ENCODE measurements at places on chromosomes 5 and 9.

DNA sequence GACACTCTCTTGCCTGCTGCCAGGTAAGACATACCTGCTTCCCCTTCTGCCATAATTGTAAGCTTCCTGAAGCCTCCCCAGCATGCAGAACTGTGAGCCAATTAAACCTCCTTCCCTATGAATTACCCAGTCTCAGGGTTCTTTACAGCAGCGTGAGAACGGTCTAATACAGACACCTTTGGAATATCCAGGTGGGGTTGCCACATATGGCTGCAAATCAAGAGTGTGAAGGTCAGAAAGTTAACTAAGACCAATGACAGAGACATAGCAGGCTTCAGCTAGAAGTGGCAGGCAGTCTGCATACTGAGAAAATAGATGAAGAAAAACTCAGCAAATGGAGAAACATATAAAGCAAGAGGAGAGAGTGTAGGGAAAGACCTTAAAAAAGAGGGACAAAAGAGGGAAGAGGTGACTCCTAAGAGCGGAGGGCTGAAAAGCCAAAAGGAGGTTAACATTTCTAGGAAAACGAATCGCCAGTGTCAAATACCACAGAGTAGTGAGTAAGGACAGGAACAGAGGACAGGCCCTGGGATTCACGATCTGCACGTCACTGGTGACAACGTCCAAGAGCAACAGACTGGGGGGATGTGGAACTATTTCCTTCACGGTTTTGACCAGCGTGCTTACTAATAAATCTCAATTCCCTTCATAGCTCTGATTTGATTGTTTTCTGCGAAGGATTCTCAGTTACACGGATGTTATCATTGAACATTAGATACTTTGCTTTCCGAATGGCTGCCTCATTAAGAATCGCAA lies 1.7 kb upstream of the ACO1 start:
- no peak for DNase-seq

DNA sequence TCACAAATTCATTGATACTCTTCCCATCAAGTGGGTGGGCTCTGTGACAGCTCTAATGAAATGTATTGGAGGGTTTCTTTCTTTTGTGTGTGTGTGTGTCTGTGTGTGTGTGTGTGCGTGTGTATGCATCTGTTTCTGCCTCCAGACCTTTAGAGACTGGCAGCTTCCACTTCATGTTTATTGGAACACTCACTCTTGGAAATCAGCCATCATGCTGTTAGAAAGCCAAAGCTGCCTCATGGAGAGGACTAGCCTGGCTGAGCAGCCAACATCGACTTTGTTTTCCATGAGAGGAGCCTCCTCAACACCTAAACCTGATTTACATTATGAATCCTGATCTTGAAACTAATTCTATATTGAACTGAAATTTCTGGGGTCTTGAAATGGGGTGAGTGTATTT lies 128.5 kb upstream of the FAM174A start:
- no peak for DNase-seq

DNA sequence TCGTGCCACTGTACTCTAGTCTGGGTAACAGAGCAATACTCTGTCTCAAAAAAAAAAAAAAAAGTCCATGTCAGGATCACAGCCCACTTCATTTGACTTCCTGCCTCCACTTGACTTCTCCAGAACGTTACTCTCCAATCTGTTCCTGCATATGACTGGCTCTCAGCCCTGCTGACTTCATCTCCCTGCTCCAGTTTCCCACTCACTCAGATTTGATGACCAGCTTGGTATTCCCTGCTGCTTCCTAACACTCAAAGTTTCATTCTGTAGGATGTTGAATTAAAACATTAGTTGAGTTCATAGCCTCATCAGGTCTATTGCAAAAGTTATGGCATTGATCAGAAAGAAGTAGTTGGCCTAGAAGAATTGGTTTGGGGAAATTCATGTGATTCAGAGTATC lies 52.3 kb downstream of the UGCG start:
- DNase-seq = no peak

DNA sequence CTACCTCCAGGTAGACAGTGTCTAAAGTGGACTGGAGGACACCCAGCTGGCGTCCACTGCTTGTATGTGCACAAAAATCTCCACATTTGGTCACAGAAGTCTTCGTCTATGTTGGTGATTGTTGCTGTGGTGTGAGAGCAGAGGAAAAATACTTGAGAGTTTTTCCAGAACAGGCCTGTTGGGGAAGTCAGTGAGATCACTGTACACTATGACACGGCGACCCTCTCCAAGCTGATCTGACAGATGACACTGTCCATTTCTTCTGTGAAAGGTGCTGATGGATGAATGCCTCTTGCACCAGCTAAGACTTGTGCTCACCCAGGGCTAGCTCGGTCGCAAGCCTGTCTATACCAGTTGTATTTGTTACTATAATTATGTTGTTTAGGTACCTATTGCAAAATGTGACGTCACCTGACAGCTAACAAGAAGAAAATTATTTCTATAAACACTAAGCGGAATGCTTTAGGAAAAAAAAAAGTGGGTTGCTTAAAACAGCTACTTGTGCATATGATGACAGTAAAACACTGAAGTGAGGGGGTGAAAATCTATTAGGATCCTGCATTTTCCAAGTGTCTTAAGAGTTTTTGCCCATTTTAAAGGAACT lies 142.3 kb downstream of the ROR2 start:
- no peak for DNase-seq

- no peak for DNase-seq
Measured at GRCh38 chr5:135497971-135498636, 37.7 kb downstream of the NEUROG1 start.

- DNase-seq = no peak
Measured at GRCh38 chr9:38363589-38363925, 28.9 kb upstream of the ALDH1B1 start.

DNA sequence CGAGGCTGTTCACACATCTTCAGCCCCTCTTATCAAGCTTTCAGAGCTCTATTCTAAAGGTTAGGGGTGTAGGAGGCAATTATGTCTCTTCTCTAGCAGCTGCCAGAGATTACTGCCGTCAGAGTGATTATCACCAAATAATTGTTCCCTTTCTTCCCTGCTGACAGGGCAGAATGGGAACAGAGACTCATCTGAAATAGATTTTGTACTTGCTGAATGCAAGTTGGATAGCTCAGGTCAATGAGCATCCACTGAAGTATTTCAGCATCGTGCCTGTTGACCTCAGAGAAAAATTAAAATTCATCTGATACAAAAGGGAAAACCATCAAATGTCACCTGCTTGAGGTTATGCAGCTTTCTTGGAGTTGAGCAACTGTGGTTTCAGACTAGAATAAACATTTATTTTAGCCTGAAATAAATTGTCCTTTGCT lies 213.7 kb upstream of the MAP3K1 start:
- no peak for DNase-seq

DNA sequence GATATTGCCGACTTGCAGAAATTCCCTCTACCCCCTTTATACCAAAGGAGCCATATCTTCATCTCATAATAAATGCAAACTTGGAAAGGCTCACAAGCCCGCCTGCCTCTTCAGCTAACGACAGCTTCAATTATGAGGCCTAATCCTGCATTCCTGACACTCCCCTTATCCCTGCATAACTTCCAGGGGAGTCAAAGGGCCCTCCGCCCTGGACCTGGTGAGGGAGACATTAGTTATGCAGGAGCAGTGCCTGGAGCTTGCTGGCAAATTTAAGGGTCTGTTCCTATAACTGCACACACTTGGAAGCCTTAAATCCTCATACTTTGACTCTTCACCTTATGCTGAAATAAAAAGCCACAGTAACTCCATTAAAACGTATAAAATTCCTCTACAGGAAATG lies 617.9 kb downstream of the BNC2 start:
- no peak for DNase-seq

- no peak for DNase-seq
Measured at GRCh38 chr9:103203172-103203571, 208.0 kb downstream of the CYLC2 start.

GRCh38 chr5:40277161-40277906 lies 402.4 kb upstream of the PTGER4 start:
- DNase-seq = no peak

DNA sequence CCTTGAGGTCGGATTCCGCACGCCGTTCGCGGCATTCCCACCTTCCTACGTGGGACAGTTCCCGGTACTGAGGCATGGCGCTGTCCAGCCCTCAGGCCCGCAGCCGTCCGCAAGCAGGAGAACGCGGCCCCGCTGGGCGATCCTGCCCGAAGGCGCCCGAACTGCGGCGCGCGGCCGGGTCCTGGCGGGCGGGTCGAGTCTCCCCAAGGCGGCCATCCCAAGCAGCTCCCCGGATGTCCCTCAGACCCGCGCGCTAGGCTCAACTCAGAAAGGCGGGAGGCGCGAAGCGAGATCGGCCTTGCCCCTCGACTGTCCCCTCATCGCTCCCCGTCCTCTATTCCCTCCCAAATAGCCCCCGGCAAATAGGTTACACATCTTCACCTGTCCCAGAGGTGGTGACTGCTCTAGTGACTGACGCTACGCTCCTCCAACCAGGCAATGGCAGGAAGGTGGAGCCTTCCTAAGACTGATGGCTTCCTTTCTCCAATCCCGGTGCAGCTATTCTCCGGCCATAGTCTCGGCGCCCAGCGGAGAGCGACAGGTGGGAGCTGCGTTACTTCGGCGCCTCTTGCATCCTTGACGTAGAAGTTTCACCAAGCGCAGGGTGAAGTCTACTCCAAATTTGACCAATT lies 787 bp upstream of the ANKHD1 start:
- peak; percentile 97 for DNase-seq

DNA sequence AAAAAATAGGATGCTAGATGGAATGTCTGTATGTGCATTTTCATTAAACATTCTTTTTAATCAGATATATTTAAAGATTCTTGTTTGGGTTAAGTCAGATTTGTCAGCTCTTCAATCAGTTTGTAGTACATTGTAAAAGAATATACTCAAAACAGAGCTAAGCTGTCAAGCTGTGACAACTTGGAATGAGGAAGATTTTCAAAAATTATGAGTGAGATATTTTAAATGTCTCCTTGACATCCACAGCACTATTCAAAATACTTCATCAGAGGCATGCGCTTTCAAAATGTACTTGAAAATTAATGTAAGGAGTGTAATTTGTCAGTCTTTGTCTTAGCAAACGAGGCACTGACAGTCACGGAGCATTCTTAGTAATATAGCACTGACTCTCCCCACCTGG lies 182.0 kb downstream of the MAT2B start:
- DNase-seq = no peak

DNA sequence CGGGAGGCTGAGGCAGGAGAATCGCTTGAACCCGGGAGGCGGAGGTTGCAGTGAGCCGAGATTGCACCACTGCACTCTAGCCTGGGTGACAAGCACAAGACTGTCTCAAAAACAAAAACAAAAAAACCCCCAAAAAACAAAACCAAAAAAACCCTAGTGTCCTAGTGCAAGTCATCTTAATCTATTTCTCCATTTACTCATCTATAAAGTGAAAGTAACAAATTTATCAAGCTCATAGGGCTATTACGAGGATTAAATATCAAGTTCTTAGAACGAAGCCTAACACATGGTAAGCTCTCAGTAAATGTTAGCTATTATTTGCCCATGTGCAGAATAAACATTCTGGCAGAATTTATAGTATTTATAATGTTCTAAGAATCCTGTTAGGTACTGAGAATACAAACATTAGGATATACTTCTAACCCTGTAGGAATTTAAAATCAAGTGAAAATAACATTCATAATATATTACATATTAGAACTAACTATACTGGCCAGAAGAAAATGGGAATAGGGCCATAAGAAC lies 45.0 kb downstream of the GOLPH3 start:
- DNase-seq = no peak

- DNase-seq = no peak
Measured at GRCh38 chr5:3281366-3281765, 314.3 kb upstream of the IRX1 start.

- no peak for DNase-seq
Measured at GRCh38 chr5:65191554-65192135, 290.1 kb downstream of the ADAMTS6 start.

DNA sequence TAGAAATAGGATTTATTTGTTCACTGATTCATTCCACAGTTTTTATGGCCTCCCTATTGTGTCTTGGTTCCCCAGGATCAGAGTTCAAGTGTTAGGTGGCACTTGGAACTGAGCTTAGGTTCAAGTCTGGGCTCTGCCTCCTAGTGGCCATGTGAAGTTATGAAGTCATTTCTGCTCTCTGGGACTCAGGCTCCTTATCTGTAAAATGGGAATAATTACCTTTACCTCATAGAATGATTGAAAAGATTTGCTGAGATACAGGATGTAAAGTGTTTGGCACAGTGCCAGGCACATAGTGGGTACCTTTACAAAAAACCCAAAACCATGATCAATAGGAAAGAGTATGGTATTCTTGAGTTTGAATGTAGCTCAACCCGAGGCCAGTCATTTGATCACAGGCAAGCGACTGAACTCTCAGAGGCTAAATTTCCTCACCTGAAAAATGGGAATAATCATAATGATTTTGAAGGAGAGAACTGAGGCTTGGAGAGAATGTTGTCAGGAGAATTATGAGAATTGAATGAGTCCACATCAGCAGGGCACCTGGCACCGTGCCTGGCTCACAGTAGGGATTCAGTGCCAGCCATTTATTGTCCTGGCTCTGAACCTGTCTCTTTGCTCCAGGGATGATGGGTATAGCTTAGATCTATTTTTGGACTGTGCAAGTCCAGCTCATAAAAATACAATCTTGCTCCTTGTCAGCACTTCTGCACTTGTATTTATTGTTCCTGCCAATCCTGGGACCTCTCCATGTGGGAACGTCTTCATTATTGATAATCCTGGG lies 10.8 kb downstream of the NSG2 start:
- no peak for DNase-seq

DNA sequence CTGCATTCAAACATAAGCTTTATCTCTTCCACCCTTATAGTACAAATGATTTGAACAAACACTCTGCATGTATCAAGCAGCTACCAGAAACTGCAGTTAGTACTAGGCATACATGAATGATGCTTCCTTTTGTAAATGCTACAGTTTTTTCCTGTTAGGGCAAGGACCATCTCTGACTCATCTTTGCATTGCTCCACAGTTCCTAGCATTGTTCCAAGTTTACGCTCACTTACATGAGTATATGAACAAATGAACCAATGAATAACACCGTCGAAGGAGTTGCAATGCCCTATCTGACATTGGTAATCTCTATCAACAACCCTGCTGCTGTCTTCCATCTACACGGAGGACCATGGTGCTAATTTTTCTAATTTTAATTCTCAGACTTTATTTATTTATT lies 2.1 kb upstream of the ALDH7A1 start:
- DNase-seq = no peak

GRCh38 chr5:77030097-77031071 lies at the start of gene AGGF1:
Gene AGGF1, plus strand, starts transcription at chr5:77030404. Its CDS starts 363 bp downstream, at chr5:77030767.
- peak; percentile 91 for DNase-seq

DNA sequence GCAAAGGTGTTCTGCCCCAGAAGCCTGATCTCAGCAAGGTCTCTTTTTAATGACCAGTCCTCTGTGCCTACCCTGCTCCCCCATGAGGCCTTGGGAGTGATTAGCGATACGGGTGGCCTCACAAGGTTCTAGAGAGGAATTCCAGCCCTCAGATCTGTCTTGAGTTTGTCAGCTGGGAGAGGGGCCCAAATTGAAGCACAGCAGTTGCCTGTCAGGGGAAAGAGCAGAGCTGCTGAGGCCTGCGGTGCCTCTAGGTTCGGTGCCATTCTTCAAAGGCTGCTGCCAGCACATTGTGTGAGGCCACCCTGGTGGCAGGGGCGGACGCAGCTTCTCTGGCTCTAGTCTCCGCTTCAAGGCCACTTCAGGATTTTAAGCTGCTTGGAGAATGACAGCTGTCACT lies 85.7 kb upstream of the GRIA1 start:
- no peak for DNase-seq

- DNase-seq = no peak
Measured at GRCh38 chr9:105119156-105119555, 125.3 kb upstream of the SLC44A1 start.

Data from NCI-H526 (cell line).